Activated CD4-positive, alpha-beta T cell treated with anti-CD3 and anti-CD28 coated beads, Interleukin-2, amount 50 U/mL, for 16 hours (primary cell): ENCODE measurements at places on chromosomes 6 and 20.
A peak's percentile ranks its signal among the peaks of the same experiment; 100 is the strongest.

DNA sequence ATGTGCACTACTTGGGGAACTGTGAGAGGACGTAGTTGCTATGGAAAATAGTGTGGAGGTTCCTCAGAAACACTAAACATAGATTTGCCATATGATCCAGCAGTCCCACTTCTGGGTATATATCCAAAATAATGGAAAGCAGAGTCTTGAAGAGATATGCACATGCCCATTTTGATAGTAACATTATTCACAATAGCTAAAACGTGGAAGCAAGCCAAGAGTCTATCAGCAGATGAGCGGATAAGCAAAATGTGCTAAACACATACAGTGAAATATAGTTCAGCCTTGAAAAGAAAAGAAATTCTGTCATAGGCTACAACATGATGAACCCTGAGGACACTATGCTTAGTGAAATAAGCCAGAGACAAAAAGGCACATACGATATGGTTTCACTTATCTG is 11.1 kb downstream of the SYNDIG1 start:
- DNase-seq, result no peak

DNA sequence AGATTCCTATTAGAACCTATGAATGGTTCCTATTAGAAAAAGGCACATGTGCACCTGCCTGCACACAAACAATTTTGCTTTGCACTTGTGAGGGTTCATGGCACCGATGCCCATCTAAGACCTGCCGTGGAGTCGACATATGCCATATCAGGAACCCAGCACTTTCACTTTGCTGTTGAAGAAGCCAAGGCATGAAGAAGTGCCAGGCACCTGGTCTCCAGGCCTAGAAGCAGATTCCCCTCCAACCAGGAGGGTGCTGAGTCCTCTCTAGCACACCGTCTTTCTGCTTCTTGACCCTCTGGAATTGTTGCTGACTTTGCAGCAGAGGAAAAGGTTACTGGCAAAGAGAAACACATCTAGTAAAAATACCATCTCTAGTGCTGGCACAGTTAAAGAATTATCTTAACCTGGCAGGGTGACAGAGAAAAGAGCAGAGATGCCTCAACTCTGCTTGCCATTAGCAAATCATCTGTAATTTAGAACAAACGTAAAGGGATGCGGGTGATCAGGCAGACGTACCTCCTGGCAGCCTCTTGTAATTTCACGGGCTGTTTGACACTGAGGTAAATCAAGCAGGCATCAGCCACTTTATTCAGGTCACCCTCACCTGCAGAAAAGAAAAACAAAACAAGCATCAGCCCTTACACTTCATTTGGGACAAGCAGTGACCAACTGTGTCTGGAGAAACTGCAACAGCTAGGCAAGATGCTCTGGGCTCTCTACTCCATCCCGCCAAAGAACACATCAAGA is 37.2 kb downstream of the TTI1 start:
- DNase-seq, result no peak

GRCh38 chr6:154229786-154230185 is 126.8 kb downstream of the IPCEF1 start:
- DNase-seq, result peak; percentile 86

DNA sequence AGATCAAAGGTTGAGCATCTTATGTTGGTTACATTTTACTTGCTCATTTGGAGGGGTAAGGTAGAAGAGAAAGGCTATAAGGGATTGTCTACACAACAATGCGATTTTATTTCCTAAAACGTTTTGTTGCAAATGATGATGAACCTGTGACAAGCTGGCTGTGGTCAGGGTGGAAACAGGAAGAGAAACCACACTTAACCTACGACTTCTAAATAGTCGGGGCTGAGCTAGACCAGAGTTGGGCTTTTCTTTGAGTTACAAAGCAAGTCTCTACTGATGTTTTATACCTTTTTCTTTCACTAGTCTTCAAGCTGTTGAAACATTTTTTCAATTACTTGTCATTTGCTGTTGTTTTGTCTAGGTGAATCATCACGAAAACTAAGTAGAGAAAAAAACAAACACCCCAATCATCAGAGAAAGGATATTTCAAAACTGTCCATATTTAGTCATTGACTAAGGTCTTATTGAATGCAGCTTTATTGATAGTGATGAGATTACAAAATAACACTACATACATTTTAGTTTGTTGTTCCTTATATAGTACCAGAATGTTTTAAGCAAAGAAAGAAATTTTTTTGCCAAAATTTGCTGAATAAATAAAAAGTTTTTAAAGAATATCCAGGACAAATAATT is 18.0 kb downstream of the KLHL31 start:
- peak; percentile 65 for DNase-seq

DNA sequence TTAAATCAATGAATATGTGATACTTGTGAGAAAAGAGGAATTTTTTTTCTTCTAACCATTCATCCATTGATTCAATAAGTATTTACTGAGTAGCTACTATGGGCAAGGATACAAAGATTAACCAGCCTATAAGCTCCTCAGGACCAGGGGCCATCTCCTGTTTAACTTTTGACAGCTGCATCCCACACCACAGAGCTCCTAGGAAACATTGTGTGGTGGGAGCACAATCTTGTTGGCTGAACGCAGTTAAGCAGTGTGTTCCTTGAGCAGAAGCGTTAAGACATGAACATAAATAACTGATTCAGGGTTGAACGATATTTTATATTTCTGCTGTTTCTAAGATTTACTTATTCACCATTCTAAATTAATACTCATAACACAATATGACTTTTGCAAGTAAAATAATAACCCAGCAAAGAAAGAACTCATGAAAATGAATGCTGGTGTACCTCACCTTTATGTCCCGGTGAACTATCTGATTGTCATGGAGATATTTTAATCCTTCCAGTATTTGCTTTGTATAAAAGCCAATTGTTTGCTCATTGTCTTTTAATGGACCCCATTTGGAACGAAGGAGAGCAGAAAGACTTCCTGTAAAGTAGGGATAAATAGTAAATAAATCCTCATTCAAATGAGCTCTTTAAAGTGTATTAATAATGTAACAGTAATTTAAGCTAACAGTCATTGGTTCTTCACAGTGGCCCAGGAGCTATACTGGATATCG is 62.6 kb upstream of the MAP7 start:
- no peak for DNase-seq

DNA sequence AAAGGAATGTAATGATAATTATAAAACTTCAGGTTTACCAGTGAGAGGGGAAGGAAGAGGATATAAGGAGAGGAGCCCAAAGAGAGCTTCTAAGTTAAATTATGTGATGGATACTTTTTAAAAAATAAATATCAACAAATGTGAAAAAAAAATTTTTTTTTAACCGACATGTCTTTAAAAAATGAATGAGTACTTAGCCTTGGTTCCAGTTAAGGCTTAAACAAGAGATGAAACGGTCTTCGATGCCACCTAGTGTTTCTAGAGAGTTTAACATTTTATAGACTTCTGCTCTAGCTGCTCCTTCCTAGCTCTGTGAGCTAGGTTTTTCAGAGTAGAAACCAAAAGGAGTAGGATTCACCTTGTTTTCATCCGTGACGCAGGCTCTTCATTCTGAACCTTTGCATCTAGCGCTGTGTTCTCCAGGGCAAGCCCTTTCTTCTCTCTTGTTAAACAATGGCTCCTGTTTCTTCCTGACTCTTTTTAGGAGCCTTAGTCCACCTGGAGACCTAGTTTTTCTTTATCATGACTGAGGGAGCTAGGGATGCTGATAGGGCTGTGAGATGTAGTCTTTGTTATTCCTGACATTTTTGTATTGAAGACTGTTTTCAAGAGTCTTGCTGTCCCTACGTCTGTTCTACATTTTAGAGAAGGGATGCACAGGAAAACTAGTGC is 42.4 kb upstream of the GNRH2 start:
- peak; percentile 63 for DNase-seq
